ENCODE measurements at places on chromosomes 2 and 18. TPM values are rescaled to one million over a fixed set of nuclear protein-coding genes. Genes with fewer than 3 reads are reported as not detected.

GREB1 gene
- 0.07 TPM for total RNA-seq

DES gene
- total RNA-seq: not detected

CRIM1 gene
- total RNA-seq: 123 TPM

PRSS56 gene
- total RNA-seq: not detected

- DNase-seq: no peak
Measured at GRCh38 chr2:38763228-38763627, 12.1 kb upstream of the SRSF7 start.

GRCh38 chr2:30611583-30611982, 164.5 kb downstream of the LCLAT1 start:
- DNase-seq: no peak

DNA sequence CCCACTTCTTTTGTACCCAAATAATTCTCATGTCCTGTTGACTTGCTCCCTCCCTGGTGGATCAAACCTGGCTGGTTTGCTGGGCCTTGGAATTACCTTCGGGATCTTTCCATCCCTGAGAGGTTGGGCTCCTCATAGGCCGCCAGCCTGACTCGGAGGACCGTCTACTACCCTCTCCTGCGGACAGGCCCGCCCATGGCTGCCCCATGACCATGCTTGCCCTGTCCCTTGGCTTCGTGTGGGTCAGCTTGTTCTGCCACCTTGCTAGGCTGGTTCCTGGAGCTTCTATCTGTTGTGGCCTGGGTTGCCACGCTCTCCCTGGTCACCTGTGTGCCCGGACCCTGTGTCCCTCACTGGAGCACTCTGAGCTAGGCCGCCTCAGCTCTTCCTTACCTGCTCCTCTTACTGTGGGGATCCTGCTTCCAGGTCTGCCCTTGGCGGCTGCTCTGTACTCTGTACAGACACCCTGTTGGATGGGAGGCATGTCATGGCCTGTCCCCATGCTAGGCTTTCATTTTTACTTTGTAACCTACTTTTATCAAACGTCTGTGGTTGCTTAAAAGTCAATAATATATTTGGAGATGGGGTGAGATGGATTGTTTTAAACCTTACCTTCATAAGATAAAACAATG, 29.7 kb upstream of the FHL2 start:
- DNase-seq: no peak

GRCh38 chr2:159550231-159550630, 66.1 kb downstream of the BAZ2B start:
- no peak for DNase-seq

- no peak for DNase-seq
Measured at GRCh38 chr2:121480826-121481225, 49.9 kb upstream of the RNU4ATAC start.

- no peak for DNase-seq
Measured at GRCh38 chr2:222707102-222707688, 35.7 kb downstream of the MOGAT1 start.

DNA sequence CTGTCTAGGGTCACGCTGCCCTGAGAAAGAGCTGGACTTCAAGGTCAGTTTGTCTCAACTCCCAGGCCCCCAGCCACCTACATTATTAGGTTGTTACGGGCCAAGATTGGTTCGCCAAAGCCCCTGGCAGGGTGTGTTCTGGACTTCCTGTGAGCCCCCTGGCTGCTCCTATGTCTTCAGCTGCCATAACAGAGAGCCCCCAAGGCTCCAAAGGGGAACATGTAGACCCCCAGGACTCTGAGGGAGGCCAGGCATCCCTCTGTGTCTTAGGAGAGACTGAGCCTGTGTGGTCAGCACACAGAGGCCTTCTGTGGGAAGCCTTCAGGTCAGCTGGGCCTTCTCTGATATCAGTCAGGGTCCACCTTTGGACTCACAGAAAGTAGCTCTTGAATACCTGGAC, 58.3 kb downstream of the INHBB start:
- DNase-seq: no peak

GRCh38 chr2:215830304-215830703, 183.0 kb downstream of the MREG start:
- DNase-seq: no peak

All from epithelial cell of proximal tubule (primary cell).